Cardiac septum (tissue), 1 donor: ENCODE measurements at places on chromosomes 1 and 21. TPM values are rescaled to one million over a fixed set of nuclear protein-coding genes. Genes with fewer than 3 reads are reported as not detected.

DNA sequence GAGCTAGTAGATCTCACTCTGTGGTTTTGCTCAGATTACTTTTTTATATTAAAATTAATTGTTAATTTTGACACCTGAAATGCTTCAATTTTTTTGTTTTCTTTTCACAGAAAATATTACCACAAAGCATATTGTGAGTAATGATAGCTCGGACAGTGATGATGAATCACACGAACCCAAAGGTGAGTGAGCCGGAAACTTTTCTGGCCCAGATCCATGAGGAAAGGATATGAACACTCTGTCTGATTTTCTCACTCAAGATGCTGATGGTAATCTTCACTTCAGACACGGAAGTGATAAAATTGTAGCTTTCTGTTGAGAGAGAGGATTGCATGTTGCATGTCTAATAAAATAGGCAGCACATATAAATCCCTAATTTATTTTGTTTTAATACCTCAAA lies 121.8 kb downstream of the PLA2G4A start:
- DNase-seq: no peak

Gene SH2D2A
- total RNA-seq: 1.4 TPM

Gene THEM5
- total RNA-seq: not detected

- no peak for DNase-seq
Observed at GRCh38 chr1:238205045-238205662, 314.4 kb upstream of the ZP4 start.

Gene SRM
- 58.0 TPM for total RNA-seq

GRCh38 chr1:14824314-14824915 lies 225.9 kb downstream of the KAZN start:
- DNase-seq: no peak

DNA sequence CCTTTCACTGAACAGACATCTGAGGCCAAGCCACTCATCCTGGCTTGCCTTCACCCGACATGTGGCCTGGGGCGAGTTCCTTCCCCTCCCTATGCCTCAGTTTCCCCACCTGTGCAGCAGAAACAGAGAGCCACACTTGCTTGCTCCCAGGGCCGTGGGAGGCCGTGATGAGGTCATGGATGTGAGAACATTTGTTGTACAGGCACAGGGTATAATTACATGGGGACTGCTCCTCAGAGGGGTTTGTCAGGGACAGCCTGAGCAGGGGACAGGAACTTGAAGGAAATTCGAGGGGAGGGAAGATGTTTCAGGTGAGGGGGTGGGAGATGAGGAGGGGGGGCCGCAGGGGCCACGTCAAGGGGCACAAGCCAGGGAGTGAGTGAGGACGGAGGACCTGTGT lies 56.1 kb downstream of the ALPL start:
- no peak for DNase-seq

Gene ELF3
- 2.0 TPM for total RNA-seq

Gene RIMKLA
- 7.6 TPM for total RNA-seq

Gene ACTL8
- not detected for total RNA-seq

DNA sequence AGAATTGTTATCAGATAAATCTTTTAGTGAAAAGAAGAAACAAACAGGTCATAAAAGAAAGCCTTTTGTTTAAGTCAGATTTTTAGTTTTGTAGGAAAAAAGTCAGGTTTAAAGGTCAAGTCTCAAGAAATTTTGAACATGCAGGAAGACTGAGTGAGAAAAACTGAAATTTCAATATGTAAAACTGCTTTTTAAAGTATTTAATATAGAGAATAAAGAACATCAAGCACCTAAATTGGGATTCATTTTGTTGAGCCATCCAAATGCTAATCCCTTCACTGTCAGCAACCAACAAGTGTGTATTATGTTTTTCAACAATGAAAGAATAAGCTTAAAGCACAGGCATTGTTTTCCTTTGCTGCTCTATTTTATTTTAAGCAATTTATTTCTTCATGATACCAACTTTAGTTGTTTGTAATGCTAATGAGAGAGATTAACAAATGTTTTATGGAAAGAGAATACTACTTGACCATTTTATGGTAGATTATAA lies 114.9 kb upstream of the SERTAD4 start:
- DNase-seq: no peak

- DNase-seq: no peak
Observed at GRCh38 chr1:22045604-22046228, 6.8 kb upstream of the CDC42 start.

Gene ARPC5
- total RNA-seq: 49.8 TPM
